Stimulated activated CD8-positive, alpha-beta memory T cell treated with anti-CD3 and anti-CD28 coated beads, Interleukin-4, amount 100 ng/mL, for 48 hours (primary cell): ENCODE measurements at places on chromosomes 6 and 20.

DNA sequence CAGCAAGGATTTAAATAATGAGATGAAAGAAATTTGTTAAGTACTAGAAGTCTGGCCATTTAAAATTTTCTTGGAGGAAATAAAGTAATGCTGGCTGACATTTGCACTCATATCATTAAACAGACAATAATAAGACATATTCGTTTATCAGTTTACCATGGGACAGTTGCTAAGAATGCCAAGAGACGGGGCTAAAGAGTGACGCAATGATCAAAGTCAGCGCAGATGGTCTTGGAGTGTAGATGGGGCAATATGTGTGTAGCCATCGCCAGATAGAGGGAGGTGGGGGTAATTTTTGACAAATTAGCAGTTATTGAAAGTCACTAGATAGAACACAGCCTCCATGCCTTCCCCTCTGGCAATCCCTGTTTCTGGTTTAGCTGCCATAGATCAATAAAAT is 413.2 kb upstream of the JAG1 start:
- no peak for DNase-seq

GRCh38 chr6:28743271-28743789 is 180.5 kb downstream of the TRIM27 start:
- DNase-seq = no peak

DNA sequence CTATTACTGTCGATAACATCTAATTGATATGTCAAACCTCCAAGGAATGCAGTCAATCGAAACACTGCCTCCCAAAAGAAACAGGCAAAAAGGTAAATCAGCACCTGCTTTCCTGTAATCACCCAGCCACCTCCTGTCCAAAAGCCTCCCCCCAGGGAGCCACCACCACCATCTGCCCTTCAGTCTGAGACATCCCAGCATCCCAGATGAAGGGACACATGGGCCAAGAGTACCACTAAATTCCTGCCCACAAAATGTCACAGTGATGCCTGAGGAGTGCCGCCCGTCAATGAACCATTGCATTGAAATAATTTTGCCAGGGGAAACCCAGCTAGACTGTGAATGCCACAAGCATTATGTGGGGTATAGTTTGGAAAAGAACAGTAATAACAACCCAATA is 401.7 kb downstream of the ZFAND3 start:
- no peak for DNase-seq

DNA sequence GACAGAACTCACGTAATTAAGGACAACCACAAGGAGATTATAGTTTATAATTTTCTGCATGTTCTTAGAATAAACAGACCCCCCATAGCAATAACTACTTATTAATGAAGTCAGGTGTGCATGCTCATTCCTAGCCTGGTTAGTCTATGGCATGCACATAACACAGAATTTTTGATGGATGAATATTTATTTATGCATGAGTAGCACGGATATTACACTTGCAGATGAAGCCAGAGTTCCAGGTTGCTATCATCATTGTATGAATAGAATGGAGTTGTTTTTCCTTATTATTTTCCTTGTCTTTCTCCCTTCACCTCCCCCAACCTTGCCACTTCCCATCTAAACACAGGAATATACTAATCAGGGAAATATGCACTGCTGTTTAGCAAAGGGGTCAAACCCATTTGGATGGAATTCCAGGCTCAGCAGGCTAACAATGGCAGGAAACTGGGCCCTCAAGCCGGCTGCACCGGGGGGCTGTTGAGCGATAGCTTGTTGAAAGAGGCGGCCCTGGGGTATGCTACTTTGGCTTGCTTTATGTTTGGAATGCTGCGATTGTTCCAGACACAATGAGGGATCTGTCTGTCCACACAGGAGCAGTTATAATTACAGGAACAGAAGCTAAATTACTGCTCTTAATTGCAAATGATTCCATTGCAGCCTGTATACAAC is 112.6 kb downstream of the TMEM170B start:
- DNase-seq = no peak

- DNase-seq = peak; percentile 50
Measured at GRCh38 chr6:114989279-114989964, 646.6 kb upstream of the HS3ST5 start.

- DNase-seq = peak; percentile 91
Measured at GRCh38 chr20:40689943-40690835, 1.2 kb upstream of the MAFB start.

DNA sequence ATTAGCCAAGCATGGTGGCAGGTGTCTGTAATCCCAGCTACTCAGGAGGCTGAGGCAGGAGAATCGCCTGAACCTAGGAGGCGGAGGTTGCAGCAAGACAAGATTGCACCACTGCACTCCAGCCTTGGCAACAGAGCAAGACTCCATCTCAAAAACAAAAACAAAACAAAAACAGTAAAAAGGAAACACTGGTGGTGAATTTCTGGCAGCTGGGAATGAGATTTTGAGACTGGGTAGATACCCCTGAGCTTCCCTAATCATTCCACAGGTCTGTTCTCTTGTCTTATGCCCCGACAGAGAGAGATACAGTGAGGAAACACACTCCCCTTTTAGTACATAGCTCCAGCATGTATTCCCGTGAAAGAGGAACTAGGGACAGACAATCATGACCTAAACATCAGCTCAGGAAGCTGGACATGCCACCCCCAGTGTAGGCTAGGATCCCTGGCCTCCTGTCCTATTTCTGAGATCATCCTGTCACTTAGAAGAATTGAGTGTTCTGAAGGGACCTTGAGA is 9.6 kb downstream of the MAN1A1 start:
- DNase-seq = no peak

GRCh38 chr20:14951105-14951504 is 613.7 kb upstream of the FLRT3 start:
- no peak for DNase-seq

DNA sequence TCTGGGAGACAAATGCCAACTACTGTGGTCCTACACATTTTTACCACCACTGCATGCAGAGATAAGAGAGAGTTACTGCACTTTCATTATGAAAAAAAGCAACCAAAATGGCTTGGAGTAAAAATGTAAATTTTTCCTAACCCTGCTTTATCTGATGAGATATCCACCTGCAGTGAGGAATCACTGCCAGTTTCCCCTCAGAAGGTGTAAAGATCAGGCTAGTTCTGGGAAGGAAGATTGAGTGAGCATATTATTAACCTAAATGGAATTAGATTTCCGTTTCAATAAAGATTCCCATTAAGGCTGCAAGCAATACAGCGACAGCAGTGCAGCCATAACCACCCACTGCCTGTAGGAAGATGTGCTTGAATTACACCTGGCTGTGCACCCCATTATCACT is 84.9 kb downstream of the QRSL1 start:
- no peak for DNase-seq

DNA sequence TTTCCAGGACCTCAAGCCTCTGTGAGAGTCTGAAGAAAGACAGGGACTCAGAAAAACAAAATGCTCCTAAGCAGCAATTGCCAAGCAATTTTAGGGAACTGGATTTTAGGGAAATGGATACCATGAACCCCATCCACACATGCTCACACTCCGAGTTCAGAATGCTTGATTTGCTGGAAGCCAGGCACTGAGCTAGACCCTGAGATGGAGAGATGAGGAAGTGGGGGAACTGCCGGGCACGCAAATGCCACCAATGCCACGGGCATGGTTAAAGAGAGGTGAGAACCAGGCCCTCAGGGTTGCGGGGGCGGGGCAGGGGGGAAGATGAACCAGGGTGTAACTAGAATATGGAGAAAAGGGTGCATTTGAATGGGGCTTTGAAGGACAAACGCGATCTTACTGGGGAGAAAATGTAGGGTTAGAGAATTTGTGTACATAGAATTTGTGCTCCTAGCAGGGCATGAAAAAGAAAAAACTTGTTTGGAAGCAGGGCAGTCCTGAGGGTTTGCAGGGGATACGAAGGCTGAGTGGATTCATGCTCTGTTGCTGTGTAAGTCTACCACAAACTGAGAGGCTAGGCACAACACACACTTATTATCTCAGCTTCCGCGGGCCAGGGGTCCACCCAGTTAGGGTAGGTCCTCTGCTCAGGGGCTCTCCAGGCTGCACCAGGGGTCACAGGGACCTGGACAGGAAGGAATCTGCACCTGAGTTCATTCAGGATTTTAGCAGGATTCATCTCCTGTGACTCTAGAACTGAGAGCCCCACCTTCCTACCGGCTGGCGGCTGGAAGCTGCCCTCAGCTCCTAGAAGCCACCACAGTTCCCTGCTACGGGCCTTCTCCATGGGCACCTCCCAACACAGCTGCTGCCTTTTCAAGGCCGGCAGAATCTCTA is 108.0 kb downstream of the SNX5 start:
- DNase-seq = no peak

- no peak for DNase-seq
Measured at GRCh38 chr20:10469599-10469998, 34.5 kb downstream of the SLX4IP start.

GRCh38 chr6:138716013-138716412 is 57.6 kb upstream of the CCDC28A start:
- no peak for DNase-seq

DNA sequence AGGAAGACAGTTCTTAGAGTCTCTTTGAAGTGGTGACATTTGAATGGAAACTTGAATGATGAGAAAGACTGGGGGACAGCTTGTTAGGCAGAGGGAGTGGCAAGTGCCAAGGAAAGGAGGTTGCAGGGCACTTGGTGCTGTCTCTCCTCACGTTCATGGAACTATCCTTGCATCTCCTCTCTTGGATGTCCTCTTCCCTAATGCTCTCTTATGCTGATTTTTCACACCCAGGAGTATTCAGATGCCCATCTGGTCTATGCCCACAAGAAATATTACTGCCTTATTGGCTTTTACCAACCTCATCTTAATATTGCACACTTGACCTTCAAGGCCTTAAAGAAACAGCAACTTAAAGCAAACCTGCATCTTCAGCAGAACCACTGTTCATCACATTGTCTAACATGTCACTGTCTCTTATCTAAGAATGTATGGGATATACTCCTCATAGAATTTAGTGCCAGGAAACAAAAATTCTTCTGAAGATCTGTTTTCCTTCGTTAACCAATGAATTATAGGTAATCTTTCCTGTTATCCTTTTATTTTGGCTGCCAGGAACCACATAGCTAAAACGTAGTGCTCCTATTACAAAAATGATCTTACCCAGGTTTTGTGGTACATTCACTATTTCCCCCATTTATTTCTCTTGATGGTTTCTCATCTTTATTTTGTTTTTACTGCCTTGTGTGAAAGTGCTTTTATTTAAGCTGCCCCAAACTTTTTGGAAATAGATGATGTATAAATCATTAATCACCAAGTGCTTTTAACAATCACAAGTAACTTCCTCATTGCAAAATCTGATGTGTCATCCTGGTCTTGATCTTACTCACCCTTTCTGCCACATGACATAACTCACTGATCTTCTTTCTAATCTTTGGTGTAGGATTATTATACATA is 12.8 kb downstream of the RGS17 start:
- no peak for DNase-seq

DNA sequence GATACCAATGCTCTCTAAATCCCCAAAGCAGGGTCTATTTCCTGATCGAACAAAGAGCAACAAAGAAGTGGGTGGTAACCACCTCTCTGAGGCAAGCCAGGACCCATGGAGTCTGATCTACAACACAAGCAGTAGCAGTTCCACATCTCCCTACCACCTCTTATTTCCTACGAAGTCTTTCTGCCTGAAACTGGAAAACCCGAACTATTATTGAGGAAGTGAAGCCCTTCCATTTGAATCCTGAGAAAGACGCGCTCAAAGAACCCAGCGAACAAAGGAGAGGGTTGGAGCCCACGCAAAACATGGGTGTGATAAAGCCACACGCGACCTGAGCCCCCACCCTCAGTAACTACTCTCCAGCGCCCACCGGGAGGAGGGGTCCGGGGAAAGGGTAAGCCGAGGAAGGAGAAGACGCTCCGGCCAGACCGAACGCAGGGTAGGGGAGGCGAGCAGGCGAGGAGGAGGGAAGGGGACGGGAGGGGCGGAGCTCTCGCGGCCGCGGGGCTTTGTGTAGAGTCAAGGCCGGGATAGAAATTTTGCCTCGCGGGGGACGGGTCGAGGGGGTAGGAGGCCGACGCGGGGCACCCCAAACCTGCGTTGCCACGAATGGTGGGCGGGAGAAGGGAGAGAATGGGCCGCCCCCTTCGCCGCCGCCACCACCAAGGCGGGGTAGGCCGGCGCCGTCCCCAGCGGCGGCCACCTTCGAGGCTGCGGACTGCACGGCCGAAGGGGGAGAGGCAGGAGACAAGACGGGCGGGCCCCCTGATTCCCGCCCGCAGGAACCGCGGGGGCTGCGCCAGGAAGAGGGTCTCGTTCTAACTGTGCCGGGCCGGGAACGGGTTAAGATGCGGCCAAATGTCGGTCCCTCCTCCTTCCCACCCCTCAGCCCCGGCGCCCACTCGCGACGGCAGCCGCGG is 802 bp downstream of the HDAC2 start:
- DNase-seq = peak; percentile 67
